T-helper 1 cell (primary cell): ENCODE measurements at places on chromosomes 12 and 14.

DNA sequence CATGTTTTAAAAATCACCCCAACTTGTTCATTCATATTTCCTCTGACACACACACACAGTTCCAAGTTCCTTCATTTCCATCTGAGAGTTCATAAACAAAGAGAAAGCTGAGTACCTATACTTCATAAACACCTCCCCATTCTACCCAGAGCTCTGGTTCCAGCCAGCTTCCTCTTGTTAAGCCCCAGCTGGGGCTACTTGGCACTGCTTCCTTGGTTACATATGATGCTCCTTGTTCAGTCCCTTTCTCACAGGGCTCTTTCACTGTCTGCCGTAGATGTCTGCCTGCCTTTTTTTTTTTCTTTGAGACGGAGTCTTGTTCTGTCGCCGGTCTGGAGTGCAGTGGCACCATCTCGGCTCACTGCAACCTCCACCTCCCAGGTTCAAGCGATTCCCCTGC is 77.5 kb downstream of the COX16 start:
- no peak for DNase-seq

DNA sequence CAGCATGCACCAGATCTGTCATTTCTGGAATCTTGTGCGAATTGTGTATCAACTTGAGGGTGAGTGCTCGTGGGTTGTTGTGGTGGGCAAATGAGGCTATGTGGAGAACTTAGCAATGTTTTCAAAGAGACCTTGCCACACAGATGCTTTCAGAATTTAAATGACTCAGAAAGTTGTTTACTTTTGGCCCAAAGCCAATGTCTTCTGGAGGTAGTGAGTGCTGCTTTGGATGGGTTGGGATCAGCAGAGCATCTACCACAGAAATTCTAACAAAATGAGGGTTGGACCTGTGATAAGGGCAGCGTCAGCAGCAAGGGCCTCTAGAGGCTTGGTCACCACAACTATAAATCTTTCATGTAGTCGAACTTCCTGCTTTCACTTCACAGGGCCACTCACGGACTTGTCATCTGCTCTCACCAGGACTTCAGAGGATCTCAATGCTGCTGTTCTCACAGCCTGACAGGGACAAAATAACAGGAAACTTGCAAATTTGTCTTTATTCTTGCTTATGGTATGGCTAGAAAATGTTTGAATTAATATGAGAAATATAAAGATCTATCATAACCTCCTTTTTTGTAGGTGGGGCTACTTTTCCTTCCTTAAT is 111.4 kb downstream of the DACT1 start:
- no peak for DNase-seq

- DNase-seq, result no peak
Observed at GRCh38 chr12:107492393-107493134, 193.0 kb upstream of the PWP1 start.

- no peak for DNase-seq
Observed at GRCh38 chr14:67977434-67978034, 158.0 kb downstream of the RAD51B start.

DNA sequence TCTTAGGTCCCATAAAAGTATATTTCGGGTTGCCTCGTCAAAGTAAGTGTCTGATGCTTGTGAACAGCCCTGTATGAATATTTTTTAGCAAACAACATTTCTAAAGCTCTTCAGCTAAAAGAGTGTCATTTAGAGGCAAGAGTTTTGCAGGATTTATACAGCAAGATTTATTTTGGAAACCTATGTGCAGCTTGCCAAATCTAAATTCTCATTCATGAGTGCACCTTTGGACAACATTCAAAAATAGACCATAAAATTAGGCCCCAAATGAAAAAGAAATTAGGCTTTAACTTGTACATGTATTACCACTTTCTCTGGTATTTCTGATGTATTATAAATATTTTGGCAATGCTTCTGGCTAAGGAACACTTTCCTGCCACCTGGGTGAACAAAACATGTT is 224.4 kb upstream of the PDZRN4 start:
- DNase-seq, result no peak

DNA sequence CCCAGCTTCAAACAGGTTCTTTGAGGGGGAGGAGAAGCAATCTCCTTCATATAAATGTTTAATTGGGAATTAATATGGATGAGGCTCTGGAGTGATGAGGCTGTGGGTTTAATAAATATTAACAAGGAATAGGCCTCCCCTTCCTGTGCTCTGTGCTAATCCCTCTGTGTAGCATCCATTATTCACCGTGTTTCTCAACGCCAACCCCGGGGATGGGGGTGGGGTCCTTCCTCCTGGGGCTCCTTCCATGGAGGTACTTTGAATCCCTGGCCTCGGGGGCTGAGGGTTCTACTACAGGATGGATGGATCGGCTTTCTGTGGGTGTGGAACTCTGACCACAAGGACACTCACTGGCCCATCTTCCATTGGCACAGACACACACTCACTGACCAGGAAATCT is 34.9 kb upstream of the TMEM179 start:
- DNase-seq, result no peak
